ENCODE measurements at places on chromosomes 2 and 18.

DNA sequence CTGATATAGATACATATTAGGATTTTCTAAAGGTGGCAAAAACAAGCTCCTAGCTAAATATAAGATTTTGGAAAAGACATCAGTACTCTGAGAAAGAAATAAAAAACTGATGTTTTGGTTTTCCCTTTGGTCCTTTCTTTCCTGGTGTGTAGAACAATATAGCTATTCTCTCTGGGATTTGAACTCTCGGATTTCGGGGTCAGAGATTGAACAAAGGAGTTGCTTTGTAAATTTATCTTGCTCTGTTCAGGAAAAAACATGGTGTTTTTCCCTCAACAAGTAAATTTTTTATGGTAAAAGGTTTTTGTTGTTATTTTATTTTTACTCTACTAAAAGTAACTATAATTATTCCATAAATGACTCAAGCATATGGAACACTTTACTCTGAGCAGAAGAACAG, 889.3 kb downstream of the ERBB4 start:
- no peak for DNase-seq

- DNase-seq, result no peak
Observed at GRCh38 chr2:136764452-136765255, 691 bp upstream of the THSD7B start.

DNA sequence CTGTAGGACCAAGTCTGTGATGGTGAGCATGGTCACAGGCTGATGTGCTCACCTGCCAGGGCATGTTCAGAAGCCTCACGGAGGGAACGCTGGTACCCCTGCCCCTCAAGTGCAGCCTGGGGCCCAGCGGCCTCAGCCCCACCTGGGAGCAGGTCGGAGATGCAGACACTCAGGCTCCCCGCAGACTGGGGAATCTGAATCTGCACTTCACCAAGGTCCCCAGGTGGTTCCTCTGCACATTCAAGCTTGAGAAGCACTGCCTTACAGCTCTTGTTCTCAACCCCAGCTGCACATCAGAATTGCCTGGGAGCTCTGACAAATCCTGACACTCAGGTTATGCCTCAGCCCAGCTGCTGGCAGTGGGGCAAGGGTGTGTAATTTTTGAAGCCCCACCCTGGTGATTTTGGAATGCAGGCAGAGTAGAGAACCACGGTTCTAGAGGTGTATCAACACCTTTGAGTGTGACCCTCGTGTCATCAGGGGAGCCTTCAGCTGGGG, 54.8 kb downstream of the CRACDL start:
- no peak for DNase-seq

DNA sequence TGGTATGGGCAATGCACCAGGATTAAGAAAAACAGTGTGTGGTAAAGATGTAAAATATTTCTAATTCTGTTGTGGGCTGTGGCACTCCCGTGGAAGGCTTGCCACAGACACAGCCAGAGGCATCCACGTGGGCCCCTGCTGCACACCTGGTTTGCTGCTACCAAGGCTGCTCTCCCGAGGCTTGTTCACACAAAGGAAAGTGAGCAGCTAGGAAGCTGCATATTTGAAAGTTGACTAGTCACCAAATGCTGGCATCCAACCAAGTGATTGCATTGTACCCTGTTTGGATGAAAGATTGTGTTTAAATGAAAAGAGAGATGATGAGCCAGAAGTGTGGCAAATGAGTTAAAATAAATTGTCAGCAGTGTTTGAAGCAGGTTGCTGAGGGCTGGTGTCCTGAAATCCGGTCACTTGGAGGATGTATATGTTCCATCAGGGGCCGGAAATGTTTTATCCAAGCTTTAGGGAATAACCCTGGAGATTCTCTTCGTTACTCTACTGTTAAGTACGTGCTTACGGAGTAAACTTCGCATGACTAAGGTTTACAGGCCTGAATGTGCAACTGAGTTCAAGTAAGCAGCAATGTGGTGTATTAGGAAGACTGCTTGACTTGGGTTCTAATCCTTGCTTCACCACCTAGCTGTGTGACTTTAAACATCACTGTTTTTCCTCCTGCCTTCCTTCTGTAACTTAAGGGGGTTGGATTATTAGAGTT, 86.1 kb downstream of the MSH2 start:
- DNase-seq, result peak; percentile 12

- DNase-seq, result no peak
Observed at GRCh38 chr18:3340682-3341097, 78.8 kb downstream of the MYL12B start.

DNA sequence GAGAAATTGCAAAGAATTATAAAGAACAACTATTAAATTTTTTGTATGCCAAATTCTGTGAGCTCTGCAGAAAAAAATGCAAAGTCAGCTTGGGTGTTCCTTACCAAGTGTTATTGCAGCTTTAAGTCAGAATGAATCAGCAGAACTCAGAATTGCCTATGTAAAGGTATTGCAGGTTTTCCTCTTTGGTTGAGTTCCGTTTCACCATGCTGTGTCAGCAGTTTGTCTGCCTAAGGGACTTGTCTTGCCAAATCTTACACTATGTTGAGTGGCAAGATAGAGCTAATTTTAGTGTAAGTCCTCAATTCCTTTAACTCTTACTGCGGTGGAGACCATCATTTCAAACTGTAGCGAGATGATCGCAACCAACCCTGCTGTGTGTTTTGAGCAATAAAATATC, 38.8 kb downstream of the ADAM23 start:
- no peak for DNase-seq

DNA sequence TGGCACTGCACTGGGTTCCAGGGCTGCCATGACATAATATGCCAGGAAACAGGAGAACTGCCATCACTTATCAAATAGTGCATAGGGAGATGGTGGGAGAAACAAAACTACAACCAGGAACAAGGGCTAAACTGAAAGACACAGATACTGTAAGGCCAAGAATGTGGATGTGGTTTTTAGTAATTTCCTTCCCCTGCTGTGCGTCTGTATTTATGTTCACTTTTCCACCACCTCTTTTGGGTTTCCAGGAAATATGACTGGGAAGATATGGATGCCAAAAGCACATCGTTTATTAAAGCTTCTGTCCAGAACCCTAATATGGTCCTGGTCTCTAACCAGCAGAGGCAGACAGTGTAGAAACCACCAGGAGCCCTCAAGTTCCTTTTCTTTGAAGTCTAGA, 759.7 kb upstream of the FANCL start:
- no peak for DNase-seq

- DNase-seq, result no peak
Observed at GRCh38 chr2:173462892-173463840, 108.5 kb downstream of the CDCA7 start.

DNA sequence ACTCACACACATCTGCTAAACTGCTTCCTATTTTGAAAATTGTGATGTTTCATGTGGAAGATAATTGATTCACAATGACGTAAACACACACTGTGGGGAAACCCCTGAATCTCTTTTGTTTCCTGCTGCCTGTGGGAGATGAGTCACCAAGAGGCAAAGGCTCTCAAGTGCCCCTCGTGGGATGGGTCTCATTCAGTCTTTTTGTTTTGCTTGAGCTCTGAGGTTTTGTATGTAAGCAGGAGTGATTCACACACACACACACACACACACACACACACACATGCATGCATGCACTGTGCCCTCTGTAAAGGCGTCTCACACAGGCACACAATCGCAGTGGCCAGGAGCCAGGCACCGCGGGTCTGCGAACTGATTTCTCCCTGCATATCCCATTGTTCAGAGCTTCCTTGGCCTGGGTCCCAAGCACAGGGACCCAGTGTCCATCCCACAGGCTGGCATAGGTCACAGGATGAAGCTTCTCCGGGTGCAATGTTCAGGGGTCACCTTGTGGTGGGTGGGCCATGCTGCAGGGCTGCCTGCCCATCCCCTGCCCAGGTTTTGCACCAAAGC, 12.1 kb upstream of the ARHGEF4 start:
- DNase-seq, result no peak

DNA sequence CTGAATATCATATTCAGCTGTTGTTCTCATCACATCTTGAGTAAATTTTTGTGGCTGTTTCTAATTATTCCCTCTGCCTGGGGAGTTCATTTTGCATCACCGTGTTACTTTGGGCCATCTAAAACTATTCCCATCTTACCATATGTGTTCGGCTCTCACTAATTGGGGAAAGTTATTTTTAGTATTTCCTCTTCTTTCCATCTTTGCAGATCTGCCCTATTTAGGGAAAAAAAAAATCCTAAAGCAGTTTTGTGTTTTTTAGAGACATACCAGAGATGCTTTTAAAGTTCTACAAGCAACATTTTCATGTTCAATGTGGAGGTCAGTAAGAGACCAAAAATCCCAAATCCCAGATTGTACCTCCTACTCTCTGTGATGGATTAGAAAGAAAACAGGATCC, 111.3 kb upstream of the NDUFV2 start:
- DNase-seq, result no peak

DNA sequence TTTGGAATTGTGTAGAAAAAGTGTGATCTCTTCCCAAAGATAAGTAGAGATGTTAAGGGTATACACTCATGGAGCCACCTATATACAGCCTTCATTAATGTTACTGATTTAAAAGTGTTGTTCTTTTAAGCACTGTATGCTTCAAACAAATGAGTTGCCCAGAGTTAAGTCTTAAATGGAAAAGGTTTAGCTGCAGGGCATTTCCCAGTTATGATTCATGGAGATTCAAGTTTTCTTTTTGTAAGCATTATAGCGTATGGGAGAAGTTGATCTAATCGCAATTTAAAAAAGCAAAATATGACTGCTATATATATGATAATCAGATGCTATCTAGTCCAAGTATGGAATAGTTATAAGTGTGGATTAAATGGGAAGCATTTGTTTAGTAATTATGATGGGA, 4.8 kb downstream of the PDK1 start:
- no peak for DNase-seq

GRCh38 chr2:99607861-99608491, 118.2 kb upstream of the REV1 start:
- DNase-seq, result no peak

GRCh38 chr2:3446381-3446780, 66.9 kb downstream of the TRAPPC12 start:
- DNase-seq, result no peak
